ENCODE measurements at places on chromosomes 16 and 17.

DNA sequence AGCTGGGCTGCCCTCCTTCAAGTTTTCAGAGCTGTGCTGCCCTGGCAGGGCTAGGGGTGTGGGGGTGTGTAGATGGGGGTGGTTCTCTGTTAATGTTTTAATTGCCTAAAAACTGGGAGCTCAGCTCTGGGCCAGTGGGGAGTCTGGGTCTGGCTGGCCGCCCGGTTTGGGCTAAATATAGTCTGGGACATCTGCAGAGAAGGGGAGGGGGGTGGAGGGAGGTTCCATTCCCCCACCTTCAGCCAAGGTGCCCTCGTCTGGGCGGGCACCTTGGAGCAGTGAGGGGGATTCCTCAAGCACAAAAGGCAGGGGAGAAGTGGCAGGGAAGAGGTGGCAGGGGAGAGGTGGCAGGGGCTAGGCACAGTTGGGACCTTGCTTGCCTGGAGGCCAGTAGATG, 13.0 kb downstream of the RARA start:
- DNase-seq: no peak

DNA sequence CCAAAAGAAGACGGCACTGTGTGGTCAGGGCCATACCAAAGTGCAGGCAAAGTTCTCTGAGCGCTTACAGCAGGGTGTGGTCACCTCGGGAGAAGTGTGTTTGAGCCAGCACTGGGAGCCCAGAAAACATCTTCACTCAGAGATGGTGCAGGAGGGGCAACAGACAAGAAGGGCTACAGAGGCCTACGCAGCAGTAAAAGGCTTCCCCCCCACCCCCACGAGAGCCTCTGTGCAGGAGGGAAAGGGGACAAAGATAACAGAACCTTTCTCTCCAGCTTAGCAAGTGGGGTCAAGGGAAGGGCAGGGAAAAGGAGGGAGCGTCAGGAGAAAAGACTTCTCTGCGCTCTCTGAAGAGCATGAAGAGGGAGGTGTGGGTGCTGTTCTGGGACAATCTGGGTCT, 2.8 kb downstream of the VAT1 start:
- DNase-seq: no peak

DNA sequence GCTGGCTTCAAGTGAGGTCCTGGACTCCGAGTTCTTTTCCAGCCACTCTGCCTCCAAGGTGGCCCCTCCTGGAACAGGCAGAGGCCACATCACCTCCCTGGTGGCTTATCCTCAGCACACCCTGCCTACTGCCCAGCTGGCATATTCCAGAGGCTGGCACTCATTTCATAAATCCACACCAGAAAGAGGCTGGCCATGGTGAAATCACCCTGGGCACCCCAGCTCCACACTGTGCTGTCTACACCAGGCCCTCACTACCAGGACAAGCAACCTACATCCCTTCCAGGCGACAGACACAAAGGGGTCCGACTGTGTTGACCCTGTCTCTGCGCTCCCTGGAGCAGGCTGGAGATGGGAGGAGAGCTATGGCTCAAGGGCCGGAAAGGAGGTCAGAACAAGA, 100.2 kb downstream of the C16orf78 start:
- DNase-seq: no peak

GRCh38 chr16:86978445-86979030, 338.7 kb downstream of the C16orf95 start:
- no peak for DNase-seq

GRCh38 chr16:24999856-25000461, 15.2 kb downstream of the ARHGAP17 start:
- DNase-seq: no peak

Data from stimulated activated CD4-positive, alpha-beta T cell treated with anti-CD3 and anti-CD28 coated beads, Interleukin-2, amount 100 ng/mL, for 48 hours (primary cell).